ENCODE measurements at places on chromosomes 11 and 22. TPM values are rescaled to one million over a fixed set of nuclear protein-coding genes. Genes with fewer than 3 reads are reported as not detected.

TMEM151A gene
- polyA plus RNA-seq, result 1.5 TPM

CARD18 gene
- polyA plus RNA-seq, result not detected

ANO1 gene
- polyA plus RNA-seq, result not detected

CASP1 gene
- polyA plus RNA-seq, result 28.4 TPM

CCDC87 gene
- 0.09 TPM for polyA plus RNA-seq

TAF1D gene
- 127 TPM for polyA plus RNA-seq

MS4A4A gene
- polyA plus RNA-seq, result 0.72 TPM

OR8K3 gene
- polyA plus RNA-seq, result not detected

CRYBB3 gene
- polyA plus RNA-seq, result not detected

C22orf42 gene
- polyA plus RNA-seq, result not detected

ROBO4 gene
- polyA plus RNA-seq, result not detected

COPB1 gene
- polyA plus RNA-seq, result 32.0 TPM

MYO7A gene
- 0.03 TPM for polyA plus RNA-seq

OR51S1 gene
- polyA plus RNA-seq, result not detected

SLCO2B1 gene
- polyA plus RNA-seq, result not detected

GPHA2 gene
- 2.8 TPM for polyA plus RNA-seq

PKP3 gene
- polyA plus RNA-seq, result 0.16 TPM

CALCA gene
- polyA plus RNA-seq, result not detected

ELMOD1 gene
- not detected for polyA plus RNA-seq

EFEMP2 gene
- 13.3 TPM for polyA plus RNA-seq

OR52I1 gene
- not detected for polyA plus RNA-seq

CCDC89 gene
- polyA plus RNA-seq, result not detected

CTSW gene
- 5.4 TPM for polyA plus RNA-seq

SEPTIN3 gene
- 0.06 TPM for polyA plus RNA-seq

Data from B cell (primary cell).